ENCODE measurements at places on chromosomes 7 and 10.

DNA sequence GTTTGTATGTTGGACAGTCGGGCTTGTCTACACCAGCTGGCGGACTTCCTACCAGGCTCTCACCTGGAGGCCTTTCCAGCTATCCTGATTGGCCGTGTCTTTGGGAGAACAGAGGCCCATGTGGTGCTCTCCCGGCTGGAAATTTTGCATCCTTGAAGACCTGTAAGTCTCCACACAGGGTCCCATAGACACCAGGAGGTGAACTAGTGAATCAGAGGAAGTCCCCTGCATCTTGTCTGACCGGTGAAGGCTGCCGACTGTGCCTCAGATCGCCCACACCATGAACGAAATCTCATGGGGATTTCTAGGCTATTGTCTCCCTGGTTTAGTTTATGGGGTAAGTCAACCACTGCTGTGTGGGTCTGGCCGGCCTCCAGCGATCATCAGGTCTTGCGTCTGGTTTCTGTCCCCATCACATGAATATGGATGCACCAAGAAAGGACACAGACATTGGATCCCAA, 108.4 kb upstream of the LYZL2 start:
- no peak for DNase-seq

DNA sequence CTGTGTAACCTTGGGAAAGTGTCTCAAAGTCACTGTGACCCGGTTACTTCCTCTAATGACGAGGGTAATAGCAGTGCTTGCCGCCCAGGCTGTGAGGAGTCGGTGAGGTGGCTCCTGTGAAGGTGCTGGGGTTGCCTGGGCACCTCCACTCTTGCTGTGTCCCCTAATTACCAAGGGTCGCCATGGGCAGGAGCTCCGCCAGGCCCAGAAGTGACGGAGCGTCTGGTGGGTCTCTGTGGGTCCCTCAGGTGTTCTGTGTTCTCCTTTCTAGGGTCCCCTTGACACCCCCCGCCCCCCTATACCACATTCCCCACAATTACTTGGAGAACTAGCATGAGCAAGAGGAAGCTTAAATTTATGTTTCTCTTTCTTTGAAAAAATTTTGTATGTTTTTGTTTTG, 161.5 kb downstream of the WDR37 start:
- DNase-seq, result no peak

DNA sequence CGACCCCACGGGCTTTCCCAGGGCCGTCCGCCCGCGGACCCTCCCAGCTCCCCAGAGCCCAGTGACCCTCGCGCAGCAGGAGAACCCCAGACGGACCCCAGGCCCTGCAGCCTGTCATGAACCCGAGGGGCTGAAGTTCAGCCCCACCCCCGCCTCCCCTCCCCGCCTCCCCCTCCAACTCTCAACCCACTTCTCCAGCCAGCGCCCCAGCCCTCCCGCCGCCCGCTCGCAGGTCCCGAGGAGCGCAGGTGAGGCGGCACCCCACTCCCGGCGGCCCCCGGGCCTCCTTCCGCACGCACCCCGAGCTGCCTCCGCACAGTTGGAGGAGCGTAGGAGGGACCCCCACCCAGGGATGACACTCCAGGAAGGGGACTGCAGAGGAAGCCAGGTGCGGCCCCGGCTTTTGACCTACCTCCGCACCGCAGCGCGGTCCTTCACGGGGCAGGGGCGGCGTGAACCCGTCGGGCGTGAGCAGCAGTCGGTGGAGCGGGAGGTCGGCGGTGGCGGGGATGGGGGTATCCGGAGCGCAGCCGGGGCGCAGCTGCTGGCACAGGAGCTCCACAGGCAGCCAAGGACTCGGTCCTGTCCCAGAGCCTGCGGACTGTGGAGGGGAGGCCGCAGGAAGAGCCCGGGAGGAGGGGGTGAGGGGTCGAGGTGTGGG, at the start of gene TMEM176A:
Gene TMEM176A, plus strand, starts transcription at position 189 of the 661 bp plus-strand sequence. CDS start 782 bp downstream, outside the sequence.
- DNase-seq, result no peak

GRCh38 chr7:86846494-86847190, 202.9 kb downstream of the GRM3 start:
- DNase-seq, result no peak

- DNase-seq, result no peak
Observed at GRCh38 chr7:20931739-20932138, 145.1 kb upstream of the SP8 start.

DNA sequence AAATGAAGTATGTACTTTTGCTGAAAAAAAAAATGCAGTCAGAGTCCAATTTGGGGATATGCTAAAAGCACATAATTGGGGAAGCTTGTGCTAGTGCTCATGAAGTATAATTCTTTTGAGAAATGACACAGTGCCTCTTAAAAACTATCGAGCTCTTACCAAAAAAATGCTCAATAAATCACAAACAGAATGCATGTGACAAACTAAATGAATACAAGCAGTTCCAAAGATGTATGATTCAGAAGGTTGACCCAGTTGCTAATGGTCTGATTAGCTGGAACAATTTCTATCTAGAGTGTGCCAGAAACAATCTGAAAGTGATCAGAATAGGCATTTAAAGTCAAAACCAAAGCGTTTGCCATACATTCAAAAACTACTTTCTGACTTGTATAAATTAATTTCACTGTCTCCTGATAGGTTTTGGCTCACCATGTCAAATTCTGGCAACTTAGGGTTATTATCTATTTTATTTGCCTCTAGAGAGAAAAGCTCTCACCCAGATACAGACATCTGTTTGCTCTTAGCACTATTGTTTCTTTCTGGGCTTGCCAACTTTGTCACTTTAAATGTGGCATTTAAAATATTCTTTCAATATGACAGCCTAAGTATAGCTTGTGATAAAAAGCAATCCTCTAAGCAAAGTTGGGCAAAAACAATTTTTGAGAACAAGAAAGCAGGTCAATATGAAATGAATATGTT, 114.7 kb upstream of the AHR start:
- DNase-seq, result no peak

DNA sequence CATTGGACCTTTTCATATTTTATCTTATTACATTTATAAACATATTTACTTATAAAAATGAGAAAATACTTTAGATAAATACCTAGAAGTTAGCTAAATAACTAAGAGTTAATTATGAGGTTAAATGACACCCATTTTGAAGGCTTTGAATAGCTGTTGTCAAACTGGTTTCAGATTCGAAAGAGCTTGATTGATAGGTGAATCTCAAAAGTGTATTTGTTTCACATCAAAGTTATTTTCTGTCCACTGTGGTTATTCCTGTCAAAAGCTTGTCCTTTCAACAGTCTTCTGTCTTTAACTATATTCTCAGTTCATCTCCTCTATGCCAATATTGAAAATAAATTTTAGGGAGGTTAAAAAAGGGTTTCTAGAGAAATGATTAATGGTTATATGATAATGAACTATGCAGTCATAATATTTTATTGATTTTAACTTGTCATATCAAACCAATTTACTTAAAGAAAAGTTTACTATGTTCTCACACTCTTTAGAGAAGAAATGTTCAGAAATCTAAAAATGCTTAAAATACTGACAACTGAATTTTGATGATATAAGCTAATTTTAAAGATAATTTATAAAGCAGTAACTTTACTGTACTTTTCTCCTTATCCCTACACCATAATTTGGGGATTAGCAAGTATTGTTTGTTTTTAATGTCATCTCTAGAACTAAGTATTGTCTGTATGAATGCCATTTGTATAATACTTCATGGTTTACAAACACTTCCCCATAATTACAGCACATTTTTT, 72.0 kb upstream of the FOXP2 start:
- DNase-seq, result no peak

- no peak for DNase-seq
Observed at GRCh38 chr7:371779-372545, 82.0 kb downstream of the FOXL3 start.

- DNase-seq, result no peak
Observed at GRCh38 chr10:133275684-133276092, 980 bp downstream of the ADAM8 start.

DNA sequence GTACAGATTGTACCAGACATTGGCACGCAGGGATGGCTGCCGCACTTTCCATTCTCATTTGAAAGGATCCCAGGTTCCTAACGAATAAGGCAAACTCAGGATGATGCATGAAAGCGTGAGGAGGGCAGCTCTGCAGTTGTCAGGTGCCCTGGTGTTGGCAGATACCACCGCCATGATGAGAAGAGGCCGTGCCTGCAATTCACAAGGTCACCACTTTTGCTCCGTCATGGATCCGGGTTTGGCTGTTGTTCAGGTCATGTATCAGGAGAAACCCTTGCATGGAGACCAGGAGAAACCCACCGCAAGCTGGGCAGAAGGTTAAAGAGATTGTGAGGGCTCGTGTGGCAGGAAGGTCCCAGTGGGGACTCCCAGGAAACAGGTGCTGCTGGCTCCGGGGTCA, 233.2 kb downstream of the KLF6 start:
- no peak for DNase-seq

- DNase-seq, result no peak
Observed at GRCh38 chr10:125141860-125142484, 18.4 kb downstream of the CTBP2 start.

DNA sequence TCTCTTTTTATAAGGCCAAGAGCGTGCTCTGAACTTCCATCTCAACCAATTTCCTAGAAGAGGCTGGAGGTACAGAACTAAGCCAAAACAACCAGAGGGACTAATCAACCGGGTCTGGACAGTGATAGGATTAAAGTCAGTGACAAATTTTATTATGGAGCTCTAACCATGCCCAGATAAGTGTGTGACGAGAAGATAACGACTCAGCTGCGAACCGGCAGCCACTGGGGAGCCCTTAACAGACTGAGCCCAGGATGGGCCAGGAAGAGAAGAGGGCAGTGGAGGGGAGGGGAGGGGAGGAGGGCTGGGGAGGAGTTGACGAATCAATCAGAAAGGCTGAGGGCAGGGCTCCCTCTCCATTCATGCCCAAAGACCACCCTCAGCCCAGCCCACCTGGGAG, 119.9 kb downstream of the PLXNA4 start:
- no peak for DNase-seq

- DNase-seq, result no peak
Observed at GRCh38 chr10:44376472-44377099, 8.3 kb downstream of the CXCL12 start.

GRCh38 chr10:58919927-58920654, 256.4 kb upstream of the PHYHIPL start:
- DNase-seq, result no peak

All from stimulated activated CD8-positive, alpha-beta memory T cell treated with anti-CD3 and anti-CD28 coated beads, Interleukin-4, amount 100 ng/mL, for 1 hour (primary cell).